ENCODE measurements at places on chromosomes 2 and 18.

DNA sequence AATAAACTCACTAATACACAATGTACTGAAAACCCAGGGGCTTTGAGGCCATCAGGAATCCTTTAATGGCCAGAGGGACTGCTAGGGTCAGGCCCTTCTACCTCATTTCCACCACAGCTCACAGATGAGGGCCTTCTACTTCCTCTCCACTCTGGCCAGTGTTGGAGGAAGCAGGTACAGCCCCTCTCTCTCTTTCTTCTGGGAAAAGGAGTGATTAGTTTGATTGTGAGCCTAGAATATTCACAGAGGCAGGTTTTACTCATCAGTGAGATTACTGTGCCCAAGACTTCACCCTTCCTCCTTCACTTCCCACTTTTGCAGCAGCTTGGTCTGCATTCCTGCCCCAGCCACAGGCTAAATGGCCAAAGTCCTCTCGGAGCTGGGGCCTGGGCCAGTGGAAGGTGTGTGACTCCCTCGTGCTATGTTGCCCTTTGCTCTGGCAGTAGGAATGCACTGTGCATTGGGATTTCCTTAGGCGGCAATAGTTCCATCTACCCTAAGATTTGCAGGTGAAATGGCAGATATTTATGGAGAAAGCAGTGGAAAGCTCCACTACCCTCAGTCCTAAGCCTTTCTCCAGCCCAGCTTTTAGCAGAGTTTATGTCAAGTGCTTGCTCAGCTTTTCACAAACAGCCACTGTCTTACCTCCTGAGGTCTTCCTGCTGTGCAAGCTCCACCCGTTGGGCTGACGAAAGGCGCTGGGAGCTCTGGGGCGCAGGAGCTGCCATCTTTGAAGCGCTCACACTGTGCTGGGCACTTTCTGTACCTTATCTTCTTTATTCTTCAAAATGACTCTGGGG, 36.2 kb upstream of the YES1 start:
- DNase-seq: peak; percentile 24

GRCh38 chr2:33020883-33021282, 74.1 kb downstream of the LTBP1 start:
- DNase-seq: no peak

DNA sequence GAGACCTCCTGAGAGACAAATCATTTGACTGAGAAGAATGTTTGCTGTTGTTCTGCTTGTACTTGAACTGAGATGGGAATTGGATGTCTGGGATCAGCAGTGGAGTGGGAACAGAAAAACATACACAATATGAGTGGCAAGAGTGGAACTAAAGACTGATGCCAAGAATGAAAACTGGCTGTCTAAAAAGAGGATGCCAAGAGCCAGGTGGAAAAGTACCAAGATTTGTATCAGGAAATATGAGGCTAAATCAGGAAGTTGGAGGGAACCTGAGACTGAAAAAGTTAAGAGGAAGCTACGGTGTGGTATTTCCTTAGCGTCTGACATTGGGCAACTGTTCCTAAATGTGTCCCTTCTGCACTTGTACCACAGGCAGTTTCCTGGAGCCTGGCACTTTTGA, 440.9 kb upstream of the CELF4 start:
- no peak for DNase-seq

DNA sequence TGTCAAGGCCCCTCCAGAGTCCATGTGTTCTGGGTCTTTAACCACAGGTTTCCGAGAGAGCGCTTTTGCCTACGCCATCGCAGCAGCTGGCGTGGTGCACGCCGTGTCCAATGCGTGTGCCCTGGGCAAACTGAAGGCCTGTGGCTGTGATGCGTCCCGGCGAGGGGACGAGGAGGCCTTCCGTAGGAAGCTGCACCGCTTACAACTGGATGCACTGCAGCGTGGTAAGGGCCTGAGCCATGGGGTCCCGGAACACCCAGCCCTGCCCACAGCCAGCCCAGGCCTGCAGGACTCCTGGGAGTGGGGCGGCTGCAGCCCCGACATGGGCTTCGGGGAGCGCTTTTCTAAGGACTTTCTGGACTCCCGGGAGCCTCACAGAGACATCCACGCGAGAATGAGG, 9.3 kb downstream of the WNT10A start:
- DNase-seq: no peak

GRCh38 chr2:847669-848068, 103.0 kb upstream of the SNTG2 start:
- no peak for DNase-seq

GRCh38 chr2:23826771-23827170, 100.2 kb downstream of the ATAD2B start:
- no peak for DNase-seq

GRCh38 chr2:149692961-149693396, 105.4 kb upstream of the MMADHC start:
- DNase-seq: no peak

- DNase-seq: peak; percentile 53
Measured at GRCh38 chr2:36633470-36634092, 35.6 kb upstream of the FEZ2 start.

- DNase-seq: peak; percentile 99
Measured at GRCh38 chr18:11947214-11948191, 33.8 kb upstream of the IMPA2 start.

DNA sequence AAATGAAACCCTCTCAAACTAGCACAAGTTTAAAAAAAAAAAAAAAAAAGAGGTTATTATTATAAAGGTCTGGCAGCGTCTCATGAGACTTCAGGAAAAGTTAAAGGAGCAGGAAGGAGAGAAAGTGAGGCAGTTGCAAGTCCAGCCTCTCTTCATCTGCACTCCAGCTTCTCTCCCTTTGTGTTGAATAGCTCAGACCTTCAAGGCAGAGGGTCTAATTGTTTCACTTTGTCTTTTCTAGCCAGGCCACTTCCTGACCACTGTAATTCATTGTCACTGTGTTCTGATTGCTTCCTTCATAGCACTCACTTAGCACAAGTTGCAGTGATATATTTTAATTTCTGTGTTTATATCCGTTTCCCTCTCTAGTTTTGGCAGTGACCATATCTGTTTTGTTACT, 99.9 kb downstream of the SPATS2L start:
- peak; percentile 46 for DNase-seq

DNA sequence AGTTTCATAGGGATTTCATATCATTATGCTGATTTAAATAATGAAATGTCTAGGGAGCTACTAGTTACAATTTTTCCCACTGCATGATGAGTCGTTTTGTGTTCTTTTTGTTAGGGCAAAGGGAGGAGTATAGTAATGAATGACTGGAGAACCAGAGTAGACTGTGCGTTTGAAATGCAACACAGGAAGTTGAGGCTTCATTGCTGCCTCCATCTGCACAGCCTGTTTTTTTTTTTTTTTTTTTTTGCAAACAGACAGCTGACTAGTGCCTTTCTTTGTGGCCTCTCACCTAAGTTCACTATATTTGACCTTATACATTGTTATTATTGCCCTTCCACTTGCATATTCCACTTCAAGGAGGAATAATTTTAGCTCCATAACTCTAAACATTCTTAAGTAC, 286.7 kb upstream of the LRRTM1 start:
- no peak for DNase-seq

- DNase-seq: no peak
Measured at GRCh38 chr18:58499527-58500221, 129.2 kb downstream of the ALPK2 start.

GRCh38 chr18:51622702-51623101, 425.2 kb upstream of the MEX3C start:
- DNase-seq: no peak

GRCh38 chr2:212708355-212708754, 169.8 kb upstream of the ERBB4 start:
- DNase-seq: peak; percentile 22

GRCh38 chr2:36408198-36408703, 52.7 kb downstream of the CRIM1 start:
- peak; percentile 84 for DNase-seq

- peak; percentile 32 for DNase-seq
Measured at GRCh38 chr2:161237392-161238264, 70.6 kb upstream of the PSMD14 start.

- peak; percentile 56 for DNase-seq
Measured at GRCh38 chr2:207226243-207226642, 60.5 kb upstream of the KLF7 start.

GRCh38 chr18:45166341-45166835, 448.9 kb upstream of the SLC14A2 start:
- peak; percentile 77 for DNase-seq

- DNase-seq: peak; percentile 72
Measured at GRCh38 chr2:219175928-219176817, 552 bp downstream of the CNPPD1 start.

- peak; percentile 100 for DNase-seq
Measured at GRCh38 chr18:76459687-76460350, 35.2 kb downstream of the ZNF516 start.

GRCh38 chr18:56298935-56299334, 339.5 kb downstream of the TXNL1 start:
- DNase-seq: peak; percentile 44

- peak; percentile 82 for DNase-seq
Measured at GRCh38 chr2:49028101-49028500, 126.2 kb downstream of the FSHR start.

DNA sequence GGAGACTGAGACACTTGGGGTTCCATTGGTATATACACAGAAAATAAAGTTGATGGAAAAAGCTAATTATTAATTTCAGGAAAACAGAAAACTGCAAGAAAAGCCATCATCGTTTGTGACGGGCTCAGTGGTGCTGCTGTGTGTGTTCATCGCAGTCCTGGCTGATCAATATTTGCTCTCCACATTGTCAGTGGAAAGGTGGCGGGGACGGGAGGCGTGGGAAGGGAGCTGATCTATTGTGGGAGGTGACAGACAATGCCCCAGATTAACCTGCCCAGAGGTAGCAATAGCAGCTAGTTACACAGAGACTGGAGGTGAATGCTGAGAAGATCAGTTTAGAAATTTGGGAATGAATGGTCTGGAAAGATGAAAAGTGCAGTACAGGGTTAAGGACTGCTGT, 50.0 kb upstream of the CTDP1 start:
- DNase-seq: no peak

- DNase-seq: no peak
Measured at GRCh38 chr18:33837191-33837590, 259.2 kb downstream of the ASXL3 start.

DNA sequence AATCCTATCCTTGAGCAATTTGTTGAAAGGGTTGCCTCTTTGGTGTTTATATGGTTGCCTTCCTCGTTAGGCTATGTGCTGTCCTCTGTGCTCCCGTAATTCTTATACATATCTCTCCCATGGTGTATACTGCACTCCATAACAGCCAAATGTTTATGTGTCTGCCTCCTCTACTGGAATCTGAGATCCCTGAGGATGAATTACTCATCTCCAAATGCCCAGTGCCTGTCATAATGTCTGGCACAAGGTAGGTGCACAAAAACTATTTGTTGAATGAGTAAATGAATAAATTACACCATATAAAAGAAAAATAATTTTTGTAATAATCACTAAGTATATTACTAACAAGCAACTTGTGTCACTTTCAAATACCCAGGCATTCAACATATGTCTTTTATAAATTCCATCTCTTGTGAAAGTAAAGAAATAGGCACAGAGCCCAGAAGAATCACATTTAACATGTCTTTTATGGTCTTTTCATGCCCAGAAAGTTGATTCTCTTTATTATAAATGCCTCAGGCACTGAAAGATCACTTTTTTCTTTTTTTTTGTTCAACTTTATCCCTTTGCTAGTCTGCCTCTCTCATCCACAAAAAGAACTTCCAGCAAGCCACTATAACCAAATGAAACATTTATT, 164.9 kb downstream of the CCDC148 start:
- peak; percentile 9 for DNase-seq

DNA sequence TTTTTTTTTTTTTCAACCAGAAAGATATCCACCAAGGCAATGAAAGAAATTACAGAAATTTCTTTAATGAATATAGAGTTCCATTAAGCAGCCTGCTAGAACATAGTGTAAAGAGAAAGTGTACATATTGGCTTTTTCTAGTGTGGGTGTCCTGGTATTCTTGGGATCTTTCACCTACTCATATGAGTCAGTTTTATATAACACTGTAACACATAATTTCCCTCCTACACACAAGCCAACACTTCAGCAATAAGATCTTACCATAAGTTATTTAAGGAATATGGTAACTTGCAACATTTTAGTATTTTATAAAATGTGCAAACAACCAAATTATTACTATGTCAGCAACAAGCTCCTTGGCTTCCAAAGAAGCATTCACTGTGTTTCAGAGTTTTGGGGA, 59.9 kb downstream of the ZRANB3 start:
- no peak for DNase-seq

DNA sequence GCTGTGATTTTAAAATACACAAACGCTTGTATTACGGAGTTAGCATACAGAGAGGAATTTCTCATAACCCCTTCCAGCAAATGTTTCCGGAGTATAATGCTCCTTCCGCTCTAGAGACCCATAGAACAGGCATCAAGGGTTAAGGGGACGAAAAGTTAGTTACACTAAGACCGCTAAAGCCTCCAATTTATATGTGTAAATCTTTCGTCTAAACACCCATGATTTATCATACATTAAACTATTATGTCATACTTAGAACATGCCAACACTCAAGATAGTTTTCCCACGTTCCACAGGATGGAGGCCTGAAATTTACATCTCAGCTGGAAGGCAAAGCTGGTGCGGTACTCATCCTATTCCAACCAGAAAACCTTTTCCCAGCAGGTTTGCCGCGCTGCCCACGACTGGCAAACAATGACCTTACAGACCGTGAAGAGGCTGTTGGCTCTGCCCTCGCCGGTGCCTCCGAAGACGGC, 650 bp downstream of the ORMDL1 start:
- DNase-seq: peak; percentile 44

DNA sequence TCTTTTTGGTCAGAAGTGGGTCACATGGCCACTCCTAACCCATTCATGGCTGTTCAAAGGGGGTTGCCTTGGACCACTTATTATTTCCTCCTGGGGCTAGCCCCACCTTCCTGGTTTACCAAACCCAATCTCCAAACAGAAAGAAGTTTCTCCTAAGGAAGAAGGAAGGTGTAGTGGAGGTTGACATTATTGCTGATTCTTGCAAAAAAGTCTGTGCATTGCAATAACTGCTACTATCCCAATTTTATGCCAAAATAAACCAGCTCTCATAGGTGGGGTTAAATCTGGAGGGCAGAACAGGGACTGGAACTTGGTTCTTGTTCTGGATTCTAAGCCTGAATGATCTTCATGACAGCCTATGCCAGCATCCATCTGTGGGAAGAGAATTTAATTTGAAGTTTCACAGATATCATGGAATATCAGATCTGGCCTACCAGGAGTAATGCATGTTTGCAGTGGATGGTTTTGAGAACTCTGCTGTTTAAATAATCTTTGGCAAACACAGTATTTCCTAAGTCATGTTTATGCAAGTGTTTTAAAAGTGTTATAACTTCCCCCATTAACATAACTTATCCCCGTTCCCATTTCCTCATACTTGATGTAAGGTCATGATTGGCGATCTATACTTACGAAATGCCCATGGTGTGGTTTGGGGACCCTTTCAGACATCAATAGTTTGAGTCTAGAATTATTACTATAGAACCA, 11.9 kb downstream of the ANXA4 start:
- no peak for DNase-seq

- peak; percentile 45 for DNase-seq
Measured at GRCh38 chr2:145431181-145431951, 911.4 kb upstream of the ZEB2 start.

DNA sequence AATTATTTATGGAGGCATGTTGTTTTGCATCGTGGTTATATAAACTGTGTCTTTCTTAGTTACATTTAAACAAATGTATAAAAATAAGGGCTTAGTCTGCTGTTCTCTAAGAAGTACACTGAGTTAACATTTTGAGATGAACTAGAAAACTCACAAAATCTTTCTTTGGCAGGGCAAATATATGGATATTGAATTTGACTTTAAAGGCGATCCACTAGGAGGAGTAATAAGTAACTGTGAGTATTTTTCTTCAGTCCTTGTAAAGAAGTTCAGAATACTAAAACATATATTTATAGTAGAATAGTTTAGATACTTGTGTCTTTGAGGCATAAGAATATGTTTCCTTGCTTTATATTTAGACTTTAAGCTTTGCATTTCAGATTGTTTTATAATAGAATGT, 104.8 kb downstream of the MYO1B start:
- no peak for DNase-seq
